ENCODE measurements at places on chromosomes 3 and 15.
A peak's percentile ranks its signal among the peaks of the same experiment; 100 is the strongest.

- peak; percentile 42 for DNase-seq
Observed at GRCh38 chr15:74776821-74777768, 4.8 kb upstream of the CSK start.

DNA sequence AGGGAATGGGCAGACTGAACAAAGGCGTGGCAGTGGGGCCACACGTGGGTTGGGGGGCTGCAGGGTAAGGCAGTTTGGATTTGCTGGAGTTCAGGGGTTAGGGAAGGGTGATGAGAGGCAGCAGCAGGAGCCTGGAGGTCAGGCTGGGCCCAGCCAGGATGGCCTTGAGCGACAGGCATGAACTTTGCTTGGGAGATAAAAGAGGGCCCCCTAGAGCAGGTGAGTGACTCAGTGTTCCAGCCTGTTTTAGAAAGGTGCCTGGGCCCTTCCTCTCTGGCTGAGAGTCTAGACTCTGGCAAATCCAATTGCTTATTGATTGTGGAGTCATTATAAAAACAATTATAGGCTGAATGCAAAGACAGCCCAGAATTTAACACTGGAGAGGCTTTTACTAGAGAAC, 75.1 kb downstream of the RAB11A start:
- DNase-seq: no peak

DNA sequence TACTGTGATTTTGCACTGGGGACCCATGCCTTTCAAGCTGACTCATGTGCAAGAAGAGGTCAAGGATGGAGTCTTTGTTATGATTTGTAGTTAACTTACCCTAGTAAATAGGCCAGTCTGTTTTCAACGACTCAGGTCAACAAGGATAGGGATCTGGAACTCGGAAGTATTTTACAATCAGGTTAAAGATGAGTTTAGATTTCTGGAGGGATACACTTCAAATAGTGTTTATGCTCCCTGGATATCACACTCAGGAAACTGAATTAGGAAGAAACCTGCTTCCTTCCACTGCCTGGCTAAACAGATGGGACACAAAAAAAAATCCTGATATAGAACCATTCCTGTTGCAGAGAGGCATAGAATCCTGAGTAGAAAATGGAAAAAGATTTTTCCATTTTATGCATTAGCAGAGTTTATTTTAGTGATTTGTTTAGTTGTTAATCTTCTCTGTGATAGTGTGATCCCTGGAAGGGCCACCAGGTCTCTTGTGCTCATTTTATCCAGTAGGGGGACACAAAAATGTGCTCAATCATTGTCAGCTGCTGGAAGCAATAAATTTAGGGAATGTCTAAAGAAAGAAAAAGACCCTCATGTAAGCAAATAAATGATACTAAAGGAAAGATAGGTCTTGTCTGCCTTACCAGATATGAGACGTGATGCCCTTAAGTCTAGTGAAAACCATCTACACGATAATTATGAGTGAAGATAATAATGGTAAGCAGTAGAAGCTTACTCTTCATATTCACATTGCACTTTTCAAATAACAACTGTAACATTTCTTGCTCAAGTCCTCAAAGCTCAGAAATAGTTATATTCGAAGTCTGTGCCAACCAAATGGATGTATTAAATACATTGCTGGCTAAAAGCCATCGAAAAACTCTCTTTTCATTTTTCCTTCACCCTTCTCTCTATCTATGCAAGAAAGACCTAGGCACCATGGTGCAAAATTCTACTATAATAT, 452.1 kb upstream of the KCNMB2 start:
- DNase-seq: no peak

GRCh38 chr15:92166751-92167405, 226.8 kb upstream of the ST8SIA2 start:
- no peak for DNase-seq

- no peak for DNase-seq
Observed at GRCh38 chr3:162295323-162295983, 798.8 kb downstream of the OTOL1 start.

DNA sequence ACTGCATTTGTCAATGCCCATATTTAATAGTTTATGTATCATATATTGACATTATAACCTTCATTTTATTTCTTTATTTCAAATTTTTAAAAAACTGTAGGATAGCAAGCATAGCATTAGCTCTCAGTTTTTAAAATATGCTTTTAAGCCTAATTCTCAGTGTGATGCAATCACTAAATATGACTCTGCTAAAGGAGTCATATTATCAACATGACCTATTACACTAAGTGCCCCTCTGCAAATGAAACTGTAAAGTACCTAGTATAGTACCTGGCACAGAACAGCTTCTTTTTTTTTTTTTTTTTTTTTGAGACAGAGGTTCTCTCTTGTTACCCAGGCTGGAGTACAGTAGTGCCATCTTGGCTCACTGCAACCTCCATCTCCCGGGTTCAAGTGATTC, 179.4 kb upstream of the CGNL1 start:
- no peak for DNase-seq

- no peak for DNase-seq
Observed at GRCh38 chr3:71444861-71445259, 138.7 kb downstream of the FOXP1 start.

DNA sequence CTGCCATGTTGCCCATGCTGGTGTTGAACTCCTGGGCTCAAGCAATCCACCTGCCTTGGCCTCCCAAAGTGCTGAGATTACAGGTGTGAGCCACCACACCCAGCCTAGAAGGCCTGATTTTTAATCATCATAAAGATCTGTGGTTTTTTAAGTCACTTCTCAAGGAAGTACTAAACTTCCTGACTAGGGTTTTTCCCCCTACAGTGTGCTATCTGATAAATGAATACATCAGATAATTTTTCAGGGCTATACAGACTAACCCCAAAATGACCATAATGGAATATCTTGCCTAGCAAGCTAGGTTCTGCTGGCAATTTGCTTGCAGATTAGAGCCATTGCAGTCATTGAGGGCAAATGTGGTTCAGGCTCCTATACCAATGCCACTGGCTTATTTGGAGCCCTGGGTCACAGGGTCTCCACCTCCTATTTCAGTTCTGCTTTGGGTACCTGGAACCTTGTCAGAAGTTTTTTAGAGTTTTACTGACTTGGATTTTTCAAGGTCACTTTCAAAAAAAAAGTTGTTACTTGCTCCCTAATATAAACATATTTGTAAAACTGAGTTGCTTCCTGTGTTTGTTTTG, 80.8 kb downstream of the SLC49A4 start:
- no peak for DNase-seq

Data from activated T-helper 1 cell treated with anti-CD3 and anti-CD28 coated beads, Interleukin-2, amount 50 U/mL, for 16 hours (primary cell).